HT1080 (cell line): ENCODE measurements at places on chromosomes 4 and X. TPM values are rescaled to one million over a fixed set of nuclear protein-coding genes. Genes with fewer than 3 reads are reported as not detected.
A peak's percentile ranks its signal among the peaks of the same experiment; 100 is the strongest.

Gene CXorf49
- not detected in 2 replicates for total RNA-seq

DNA sequence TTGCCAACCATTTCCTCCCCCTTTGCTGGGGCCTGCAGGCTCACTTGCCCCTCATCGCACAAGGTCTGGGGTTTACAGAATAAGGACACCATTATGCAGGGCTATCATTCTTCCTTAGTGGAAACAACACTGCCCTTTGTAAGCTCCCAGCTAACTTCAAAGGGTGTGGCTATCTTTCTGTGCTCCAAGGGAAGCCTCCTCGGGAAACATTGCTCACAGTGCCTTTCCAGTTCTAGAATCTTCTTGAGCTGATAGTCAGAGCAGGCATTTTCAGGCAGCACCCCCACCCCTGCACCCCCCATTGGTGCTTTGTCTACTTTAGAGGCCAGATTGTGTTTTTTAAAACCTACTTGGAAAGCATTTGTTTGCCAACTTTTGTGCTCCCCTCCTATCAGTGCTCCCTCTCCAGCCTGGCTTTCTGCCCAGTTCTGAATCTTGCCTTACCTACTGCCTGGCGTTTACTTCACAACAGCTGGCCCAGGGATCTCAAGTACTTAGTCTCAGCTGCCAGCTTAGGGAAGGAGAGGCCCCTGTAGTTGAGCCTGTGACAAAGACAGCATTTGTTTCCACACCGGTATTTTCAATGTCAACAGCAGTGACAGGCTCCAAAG lies 53.5 kb downstream of the PLAC1 start:
- no peak for DNase-seq

- no peak for DNase-seq
Observed at GRCh38 chr4:87541521-87541920, 12.3 kb upstream of the SPARCL1 start.

GRCh38 chr4:85492336-85492735 lies 17.4 kb downstream of the ARHGAP24 start:
- no peak for DNase-seq

DNA sequence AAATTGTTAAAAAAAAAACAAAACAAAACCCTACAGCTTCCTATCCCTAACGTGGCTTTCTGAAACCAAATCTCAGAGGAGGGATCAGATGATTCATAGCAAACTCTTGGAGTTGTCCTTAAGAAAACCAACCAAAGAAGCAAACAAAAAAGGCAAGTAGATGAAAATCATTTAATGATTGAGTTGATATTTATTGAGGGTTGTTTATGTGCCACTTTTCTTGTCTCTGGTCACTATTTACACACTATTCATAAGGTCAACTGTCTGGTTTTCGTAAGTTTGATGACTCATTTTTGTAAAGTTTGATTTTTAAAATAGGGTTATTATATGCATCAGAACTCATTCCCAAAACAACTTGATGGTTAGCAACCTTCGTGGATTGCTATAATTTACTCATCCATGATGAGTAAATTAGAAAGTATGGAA lies 133.4 kb downstream of the UNC5C start:
- peak; percentile 23 for DNase-seq

DNA sequence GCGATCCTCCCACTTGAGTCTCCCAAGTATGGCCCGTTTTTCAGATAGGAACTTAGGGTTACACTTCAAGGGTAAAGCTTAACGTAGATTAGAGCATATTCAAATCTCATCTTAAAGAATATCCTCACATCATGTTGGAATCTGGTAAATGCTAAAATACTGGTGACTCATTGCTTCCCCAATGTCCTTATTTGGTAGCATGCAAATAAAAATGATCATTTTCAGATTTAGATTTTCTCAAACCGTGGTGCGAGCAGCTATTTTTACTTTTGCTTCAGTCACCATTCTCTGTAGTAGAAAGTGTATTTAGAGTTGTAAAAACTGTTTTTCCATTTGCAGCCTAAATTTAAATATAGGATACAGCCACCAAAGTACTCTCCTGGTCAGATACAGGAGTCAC lies 101.5 kb upstream of the MAML3 start:
- no peak for DNase-seq

GRCh38 chrX:140762061-140762460 lies 52.5 kb downstream of the LINC00632 start:
- peak; percentile 39 for DNase-seq

DNA sequence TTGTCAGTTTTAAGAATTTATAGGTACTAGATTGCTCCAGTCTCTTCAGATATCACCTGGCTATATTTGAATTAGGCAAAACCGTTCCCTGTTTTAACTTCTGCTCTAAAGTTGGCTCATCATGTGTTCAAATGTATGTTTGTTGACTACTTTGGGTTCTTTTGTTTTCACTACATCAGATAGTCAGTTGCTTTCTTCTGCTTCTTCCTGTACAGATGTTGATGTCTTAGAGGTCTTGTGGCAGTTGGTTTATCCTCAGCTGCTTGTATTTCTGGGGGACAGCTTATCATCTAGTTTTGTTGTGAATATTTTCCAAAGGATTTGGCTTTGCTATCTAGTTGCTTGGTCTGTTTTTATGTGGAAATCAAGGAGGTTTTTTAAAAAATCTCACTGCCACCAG lies 28.0 kb downstream of the TBC1D19 start:
- DNase-seq = no peak

- peak; percentile 10 for DNase-seq
Observed at GRCh38 chrX:118727686-118728339, 407 bp downstream of the IL13RA1 start.

Gene OPRPN
- not detected in 2 replicates for total RNA-seq

- peak; percentile 6 for DNase-seq
Observed at GRCh38 chrX:5771441-5771840, 457.2 kb downstream of the NLGN4X start.

DNA sequence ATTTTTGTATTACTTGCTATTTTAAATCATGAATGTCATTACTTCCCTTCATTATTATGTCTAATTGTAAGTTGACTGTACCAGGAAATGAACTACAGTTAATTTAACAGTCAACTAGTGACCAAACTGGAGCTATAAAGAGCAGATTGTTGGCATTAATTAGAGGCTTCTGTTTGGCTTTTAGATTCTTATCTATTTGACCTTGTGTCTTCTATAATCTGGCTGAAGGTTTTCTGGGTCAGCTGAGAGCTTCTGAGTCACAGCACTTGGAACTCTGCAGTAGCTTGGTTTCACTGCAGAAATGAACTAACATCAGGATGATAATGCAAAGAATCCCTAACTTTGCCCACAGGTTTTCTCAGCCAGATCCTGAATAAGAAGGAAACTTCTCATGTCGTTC lies 169.2 kb upstream of the LEF1 start:
- DNase-seq = peak; percentile 54

DNA sequence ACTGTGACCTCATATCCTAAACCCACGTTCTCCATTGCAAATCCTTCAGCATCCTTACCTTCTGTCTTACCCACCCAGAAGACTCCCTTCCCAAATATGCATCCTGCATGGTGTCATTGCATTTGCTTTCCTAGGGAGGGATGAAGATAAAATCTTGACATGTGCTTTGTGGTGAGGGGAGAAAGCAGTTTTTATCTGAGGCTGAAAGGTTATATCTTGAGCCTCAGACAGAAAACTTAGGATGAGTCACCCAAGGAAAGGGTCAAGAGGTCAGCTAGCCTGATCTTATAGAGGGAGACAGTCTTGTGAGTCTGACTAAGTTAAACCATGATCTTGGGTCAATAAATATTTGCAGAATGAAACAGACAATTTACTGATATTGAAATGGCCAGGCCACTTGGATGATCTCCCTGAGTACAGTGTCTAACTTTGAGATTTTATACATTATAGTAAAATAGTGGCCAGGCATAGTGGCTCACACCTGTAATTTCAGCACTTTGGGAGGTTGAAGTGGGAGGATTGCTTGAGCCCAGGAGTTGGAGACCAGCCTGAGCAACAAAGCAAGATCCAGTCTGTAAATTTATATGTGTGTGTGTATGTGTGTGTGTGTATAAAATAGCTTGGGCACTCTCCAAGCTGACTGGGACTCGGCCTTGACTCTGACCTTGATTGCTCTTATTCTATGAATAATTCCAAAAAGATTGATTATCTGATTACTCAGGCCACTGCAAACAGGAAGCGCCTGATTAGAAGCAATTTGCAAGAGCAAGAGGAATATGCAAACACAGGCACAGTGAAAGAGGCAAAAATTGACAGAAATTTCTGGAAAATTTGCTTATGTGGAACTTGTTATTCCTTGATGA lies 15.4 kb upstream of the FAM9C start:
- DNase-seq = peak; percentile 41
